GM13976 (cell line): ENCODE measurements at places on chromosomes 13 and 19.

GRCh38 chr13:110157718-110158117, 149.2 kb downstream of the COL4A1 start:
- DNase-seq, result no peak

GRCh38 chr19:6730153-6730804, 7.1 kb downstream of the GPR108 start:
- no peak for DNase-seq

DNA sequence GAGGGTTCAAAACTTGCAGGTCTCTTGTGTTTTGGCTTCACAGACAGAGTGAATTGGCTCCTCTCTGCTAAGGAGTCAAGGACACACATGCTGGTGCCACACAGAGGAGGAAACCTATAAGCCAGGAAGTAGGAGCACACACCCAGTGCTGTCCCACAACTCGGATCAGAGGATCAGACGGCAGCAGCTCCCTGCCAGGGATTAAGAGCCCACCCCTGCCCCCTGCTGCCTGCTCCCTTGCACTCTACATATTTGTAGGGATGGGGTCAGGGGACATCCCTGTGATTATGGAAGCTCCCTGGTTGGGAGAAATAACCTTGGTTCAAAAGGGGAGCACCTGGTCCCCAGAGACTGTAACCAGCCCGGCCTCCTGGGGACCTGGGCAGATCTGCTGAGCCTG, 77.5 kb upstream of the CLDN10 start:
- no peak for DNase-seq

DNA sequence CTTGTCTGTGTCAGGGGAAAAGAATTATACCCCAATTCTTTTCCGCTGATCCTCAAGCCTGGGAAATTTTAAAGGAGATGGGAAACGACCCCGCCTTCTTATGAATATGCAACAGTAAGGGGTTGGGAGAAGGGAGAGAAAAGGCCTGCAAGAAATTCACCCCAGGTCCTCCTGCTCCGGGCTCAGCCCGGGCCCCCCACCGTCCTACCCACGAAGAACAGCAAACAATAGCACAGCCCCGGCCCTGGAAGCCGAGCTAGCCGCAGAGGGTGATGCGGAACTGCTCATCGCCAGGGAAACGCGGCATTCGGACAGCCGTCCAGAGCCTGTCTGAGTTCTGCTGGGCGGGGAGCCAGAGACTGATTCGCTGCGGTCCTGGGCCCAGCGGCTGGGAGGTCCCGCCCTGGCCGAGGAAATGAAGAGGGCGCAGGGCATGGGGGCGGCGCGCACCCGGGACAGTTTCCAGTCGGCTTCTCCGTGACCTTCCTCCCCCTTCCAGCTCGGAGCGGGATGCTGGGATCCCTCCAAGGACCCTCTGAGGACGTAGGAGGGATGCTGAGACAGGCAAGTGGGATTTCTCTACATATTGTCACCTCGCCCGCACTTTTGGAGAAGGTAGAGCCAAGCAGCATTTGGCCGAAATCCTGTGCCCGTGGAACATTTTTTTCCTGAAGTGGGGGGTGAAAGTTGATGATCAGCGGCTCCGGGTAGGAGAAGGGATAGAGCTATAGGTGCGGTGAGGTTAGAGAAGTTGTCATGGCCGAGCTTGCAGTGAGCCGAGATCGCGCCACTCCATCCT, 82.3 kb upstream of the C1QTNF9B start:
- DNase-seq, result peak; percentile 80

DNA sequence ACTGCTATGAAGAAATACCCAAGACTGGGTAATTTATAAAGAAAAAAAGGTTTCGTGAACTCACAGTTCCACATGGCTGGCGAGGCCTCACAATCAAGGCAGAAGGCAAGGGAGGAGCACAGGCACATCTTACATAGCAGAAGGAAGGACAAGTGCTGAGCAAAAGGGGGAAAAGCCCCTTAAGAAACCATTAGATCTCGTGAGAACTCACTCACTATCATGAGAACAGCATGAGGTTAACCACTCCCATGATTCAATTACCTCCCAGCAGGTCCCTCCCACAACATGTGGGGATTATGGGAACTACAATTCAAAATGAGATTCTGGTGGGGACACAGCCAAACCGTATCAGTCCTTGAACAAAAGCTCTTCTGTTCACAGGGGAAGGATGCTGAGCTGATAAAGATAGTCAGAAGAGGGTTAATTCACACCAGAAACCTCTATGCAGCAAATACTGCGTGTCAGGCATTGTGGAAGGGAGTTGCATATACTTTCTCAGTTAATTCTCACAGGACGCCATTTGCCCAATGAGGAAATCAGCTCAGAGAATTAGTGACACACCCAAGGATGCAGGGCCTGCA, 246.2 kb downstream of the FOXO1 start:
- no peak for DNase-seq

- no peak for DNase-seq
These were observed 250.0 kb downstream of the RGCC start for GRCh38 chr13:41707194-41707821.

DNA sequence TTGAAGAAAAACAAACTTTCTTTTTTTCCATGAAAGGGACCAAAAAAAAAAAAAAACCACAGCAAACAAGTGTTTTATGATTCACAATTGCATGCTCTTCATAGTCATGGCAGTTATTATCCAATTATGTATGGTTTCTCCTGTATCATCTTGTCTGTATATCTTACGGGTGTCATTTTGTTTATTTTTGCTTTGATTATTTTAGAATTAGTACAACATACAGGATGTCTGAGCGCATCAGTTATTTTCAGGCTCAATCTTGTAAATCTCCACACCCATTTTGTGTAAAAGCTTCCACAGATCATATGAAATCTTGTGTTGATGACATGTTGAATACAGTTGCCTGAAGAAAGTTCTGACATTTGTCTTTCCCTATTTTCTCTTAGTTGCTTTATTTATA, 280.3 kb downstream of the KLF5 start:
- no peak for DNase-seq

GRCh38 chr13:98542568-98543377, 34.1 kb downstream of the STK24 start:
- DNase-seq, result no peak
